Retina (tissue), 1 donor: ENCODE measurements at places on chromosomes 12 and 14.

DNA sequence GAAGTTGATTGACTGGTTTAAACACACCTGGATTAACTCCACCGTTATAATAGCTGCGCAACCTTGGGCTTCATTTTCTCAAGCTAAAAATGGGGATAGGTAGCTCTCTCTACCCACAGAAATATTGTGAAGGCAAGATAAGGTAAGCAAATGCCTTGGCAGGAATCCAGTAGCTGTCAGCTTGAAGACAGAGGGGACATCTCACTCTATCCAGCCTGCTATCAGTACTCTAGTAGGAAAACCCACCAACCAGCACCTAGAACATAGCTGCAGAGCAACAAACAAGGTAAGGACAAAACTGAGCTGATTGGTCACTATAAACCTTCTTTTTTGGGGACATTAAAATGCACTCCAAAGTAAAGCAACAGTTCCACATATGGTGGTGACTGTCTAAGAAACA is 7.7 kb downstream of the CSRP2 start:
- DNase-seq = no peak

DNA sequence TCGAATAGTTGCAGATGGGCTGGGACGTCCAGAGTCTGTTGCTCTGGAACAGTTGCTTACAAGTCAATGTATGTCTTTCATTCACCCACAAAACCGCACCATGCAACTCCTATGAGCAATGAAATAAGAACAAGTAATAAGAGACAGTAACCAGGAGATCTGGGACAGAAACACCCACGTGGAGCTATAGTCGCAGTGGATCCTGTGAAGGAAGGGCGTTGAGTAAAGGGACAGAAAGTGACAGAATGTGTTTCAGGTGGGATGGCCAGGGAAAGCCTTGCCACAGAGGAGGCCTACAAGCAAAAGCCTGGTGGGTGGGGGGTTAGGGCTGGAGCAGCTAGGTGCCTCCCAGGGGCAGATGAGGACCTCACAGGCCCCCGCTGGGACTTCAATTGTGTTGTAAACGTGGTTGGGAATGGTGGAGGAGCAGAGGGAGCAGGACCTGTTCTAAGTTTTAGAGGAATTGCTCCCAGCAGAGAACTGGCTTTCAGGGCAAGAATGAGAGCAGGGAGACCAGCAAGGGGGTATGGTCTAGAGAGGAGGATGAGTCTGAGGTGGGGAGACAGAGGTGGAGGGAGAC is 86.7 kb upstream of the FZD10 start:
- no peak for DNase-seq

DNA sequence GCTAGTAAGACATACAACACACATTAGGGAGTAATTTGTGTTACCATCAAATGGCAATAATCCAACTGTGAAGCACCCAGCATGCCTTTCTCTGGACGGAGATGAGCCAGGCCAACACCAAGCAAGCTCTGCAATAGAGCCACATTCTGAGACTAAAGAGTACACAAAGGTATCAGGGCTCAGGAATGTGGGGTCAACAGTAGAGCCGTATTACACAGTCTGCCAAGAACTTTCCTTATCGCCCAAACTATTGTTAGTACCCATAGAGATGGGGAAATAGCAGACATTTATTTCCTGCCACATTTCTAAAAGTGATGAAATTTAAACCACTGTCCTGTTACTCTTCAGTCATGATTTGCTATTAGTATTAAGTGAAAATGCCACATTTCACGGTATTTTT is 113.7 kb downstream of the BMP4 start:
- no peak for DNase-seq

- no peak for DNase-seq
These were observed 77.0 kb downstream of the PPP2R5C start for GRCh38 chr14:101838476-101838875.

DNA sequence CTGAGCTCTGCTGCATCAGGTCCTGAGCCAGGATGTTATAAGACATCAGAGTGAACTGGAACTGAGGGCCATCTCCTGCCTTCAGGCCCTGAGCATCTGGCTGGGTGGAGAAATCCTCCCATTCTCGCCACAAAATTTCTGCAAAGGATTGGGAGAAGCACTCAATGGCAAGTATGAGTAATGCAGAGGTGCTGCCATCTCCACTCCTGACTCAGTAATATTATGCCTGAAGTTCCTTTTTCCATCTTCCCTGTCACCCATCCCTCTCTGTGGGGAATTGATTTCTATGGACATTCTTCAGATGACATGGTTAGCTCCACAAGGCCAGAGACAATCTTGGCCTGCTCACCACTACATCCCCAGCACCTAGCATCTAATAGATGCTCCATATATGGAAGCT is 4.7 kb downstream of the ANGEL1 start:
- DNase-seq = no peak

GRCh38 chr12:67572492-67572891 is 76.1 kb upstream of the DYRK2 start:
- no peak for DNase-seq

- no peak for DNase-seq
These were observed 148.6 kb downstream of the ASCL1 start for GRCh38 chr12:103105971-103106597.

DNA sequence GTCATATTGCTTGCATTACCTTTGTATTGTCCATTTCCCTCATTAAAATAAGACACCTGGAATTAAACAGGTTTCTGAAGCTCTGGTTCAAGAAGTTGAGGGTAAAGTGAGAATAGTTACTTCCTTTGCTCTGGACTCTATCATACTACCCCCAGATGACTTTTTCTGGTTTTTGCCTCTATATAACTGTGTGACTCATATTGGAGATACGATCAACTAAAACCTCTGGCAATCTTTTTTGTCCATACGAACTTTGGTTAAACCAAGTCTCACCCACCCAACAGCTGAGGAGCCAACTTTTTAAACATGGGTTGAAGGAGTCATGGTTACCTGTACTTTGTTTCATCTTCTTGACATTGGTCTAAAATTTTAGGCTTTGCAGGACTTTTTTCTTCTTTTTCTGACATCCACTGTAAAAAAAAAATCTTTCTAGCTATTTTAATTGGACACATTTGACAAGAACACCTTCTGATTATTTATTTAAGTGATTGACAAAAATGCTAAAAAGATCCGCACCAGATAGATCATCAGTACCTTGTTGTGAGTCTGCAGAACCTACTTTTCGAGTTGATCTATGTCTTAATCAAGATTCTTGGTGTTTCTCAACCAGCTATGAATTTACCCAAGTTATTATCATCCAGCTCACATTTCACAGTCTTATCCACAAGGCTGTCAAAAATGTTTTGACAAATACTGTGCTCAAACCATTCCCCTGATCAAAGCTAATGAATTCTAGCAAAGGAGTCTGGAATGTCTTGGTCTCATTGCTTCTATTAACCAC is 166.0 kb downstream of the IPO8 start:
- no peak for DNase-seq

GRCh38 chr14:33282331-33283230 is 343.9 kb downstream of the NPAS3 start:
- peak; percentile 49 for DNase-seq
